ENCODE measurements at places on chromosomes 3 and 15.

DNA sequence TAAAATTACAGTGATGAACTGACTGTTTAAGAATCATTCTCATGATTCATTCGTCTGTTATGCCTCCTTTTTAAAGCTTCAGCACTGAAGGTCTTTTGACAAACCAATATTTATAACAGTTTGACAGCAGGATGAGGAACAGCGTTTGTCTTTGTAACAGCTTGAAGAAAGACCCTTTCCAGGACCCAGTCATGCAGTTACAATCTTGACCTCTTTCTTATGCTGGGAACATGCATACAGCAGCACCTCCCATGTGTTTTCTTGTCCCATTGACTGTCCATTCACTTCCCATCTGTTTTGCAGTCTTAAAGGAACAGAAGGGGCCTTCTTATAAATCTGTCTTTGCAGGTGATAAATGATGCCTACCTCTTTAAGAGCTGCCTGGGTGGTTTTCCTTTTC lies 87.2 kb downstream of the OPA1 start:
- DNase-seq: no peak

DNA sequence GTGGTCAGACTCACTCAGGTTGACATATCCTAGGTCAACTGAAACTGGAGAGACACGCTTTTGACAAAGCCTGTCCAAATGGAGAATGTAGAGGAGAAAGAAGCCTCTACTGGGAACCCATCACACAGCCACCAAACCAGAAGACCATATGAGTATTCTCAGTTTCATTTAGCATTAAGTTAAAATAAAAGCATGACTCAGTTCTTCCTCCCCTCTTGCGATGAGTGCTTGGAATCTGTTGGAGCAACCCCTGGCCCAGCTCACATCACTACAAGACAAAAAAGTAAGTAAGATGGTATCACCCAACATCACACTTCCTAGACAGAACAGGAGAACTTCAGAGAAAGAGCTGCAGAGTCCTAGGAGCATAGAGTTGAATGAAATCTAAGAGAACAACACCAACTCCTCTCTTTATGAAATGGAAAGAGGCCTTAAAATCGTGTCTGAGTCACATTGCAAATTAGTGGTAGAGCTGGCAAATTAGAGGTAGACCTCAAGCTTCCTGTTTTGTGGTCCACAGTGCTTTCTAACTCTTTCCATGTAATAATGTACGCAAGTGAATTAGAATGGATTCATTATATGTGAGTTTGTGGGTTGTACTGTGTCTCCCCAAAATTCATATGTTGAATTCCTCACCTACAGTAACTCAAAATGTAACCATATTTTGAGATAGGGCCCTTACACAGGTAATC lies 51.2 kb downstream of the FGF12 start:
- no peak for DNase-seq

DNA sequence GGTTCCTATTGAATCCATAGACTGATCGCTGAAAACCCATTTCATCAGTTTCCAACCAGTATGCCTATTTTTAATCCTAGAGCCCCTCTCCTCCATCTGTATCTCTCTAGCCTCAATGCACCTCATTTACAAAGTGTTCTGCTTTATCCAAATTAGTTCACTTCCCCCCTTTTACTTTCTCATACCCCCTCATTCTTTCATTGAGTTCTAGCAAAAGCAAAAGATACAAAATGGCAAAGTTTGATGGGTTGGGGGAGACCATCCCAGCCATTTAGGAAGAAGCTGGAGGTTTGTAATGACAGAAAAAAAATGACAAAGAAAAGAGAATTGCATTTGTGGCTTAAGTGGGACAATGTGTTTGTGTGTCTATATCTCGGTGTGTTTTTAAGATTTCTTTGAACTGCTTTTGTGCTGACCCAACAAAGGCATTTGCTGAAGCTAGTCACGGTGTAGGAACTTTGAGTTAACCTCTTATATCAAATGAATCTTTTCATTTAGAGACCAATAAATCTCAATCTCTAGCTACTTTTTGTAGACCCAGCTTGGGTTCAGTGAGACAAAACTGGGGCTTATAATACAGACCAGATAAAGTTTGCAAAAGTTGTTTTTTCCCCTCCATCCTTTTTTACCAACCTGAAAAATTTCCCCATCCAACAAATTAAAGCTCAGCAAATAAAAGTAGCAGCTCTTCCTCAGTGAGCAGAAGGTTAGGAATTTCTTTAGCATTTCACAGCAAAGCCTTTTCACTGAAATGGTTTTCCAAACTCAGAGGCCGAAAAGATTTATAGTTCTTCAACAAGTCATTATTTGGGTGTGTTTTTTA lies 18.7 kb downstream of the NR2F2 start:
- DNase-seq: no peak

DNA sequence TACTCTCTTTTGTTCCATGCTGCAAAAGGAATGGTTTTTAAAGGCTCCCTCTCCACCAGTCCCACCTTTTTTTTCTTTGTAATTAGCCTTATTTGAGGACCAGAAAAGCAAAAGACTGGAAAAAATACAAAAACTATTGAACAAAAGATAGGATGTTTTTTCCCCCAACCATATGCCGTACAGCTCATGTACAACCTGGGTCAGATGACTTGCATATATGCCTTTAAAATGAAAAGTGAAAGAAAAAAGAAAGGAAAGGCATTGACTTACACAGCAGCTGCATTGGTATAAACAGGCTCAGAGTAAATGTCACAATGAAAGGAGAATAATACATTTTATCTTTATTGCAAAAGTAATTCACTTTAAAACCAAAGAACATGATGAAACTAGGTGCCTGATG lies 69.5 kb upstream of the CMC1 start:
- DNase-seq: no peak
